Endothelial cell (in vitro differentiated cells): ENCODE measurements at places on chromosomes 4 and X. TPM values are rescaled to one million over a fixed set of nuclear protein-coding genes. Genes with fewer than 3 reads are reported as not detected.

The LGI2 gene
- 0.18 TPM for total RNA-seq

The BTC gene
- total RNA-seq, result 0.13 TPM

The CENPVL3 gene
- 2.1 TPM for total RNA-seq

The SAT1 gene
- 479 TPM for total RNA-seq

The SMARCAD1 gene
- 43.0 TPM for total RNA-seq

The MAGEC3 gene
- total RNA-seq, result 0.13 TPM

The POF1B gene
- total RNA-seq, result not detected

- DNase-seq, result no peak
Measured at GRCh38 chr4:10245751-10246150, 129.2 kb upstream of the WDR1 start.

DNA sequence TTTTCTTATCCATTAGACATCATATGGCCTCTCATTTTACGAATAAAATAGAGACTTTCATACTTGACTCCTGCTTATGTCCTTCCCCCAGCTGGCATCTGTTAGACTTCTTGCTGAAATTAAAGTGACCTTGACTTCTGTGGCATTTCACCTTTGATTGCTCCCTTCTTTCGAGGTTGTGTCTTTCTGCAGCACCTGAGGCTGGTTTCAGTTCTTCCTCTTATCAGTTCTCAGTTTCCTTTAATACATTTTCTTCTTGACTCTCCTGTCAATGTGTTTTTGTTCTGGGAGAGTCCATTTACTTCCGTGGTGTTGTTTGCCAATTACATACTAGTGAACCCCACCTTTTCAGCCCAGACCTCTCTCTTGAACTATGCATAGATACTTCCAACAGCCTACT lies 81.6 kb downstream of the RBPJ start:
- DNase-seq, result no peak

GRCh38 chr4:8586671-8587468 lies 5.7 kb upstream of the CPZ start:
- no peak for DNase-seq

DNA sequence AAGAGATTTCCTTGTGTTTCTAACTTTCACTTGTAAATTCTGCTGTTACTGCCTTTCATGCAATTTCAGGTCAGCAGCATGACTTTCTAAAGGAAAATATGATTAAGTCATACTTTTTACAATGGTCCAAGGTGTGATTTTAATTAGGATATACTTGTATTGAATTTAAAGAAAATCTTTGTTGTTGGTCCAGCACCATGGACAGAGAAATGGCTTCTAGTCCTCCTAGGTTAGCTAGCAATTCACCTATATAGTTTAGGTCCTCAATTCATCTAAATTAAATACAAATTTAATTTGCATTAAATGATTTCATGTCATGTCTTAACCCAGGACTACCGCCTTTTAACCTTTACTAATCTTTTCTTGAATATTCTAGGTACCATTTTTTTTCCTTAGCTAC lies 304.9 kb upstream of the RPS6KA3 start:
- no peak for DNase-seq

GRCh38 chrX:41332005-41332404 lies 2.0 kb upstream of the DDX3X start:
- DNase-seq, result no peak

GRCh38 chr4:185717377-185717741 lies 94.6 kb downstream of the SORBS2 start:
- DNase-seq, result no peak

GRCh38 chrX:124223524-124223923 lies 108.9 kb upstream of the TEX13D start:
- DNase-seq, result peak; percentile 18

DNA sequence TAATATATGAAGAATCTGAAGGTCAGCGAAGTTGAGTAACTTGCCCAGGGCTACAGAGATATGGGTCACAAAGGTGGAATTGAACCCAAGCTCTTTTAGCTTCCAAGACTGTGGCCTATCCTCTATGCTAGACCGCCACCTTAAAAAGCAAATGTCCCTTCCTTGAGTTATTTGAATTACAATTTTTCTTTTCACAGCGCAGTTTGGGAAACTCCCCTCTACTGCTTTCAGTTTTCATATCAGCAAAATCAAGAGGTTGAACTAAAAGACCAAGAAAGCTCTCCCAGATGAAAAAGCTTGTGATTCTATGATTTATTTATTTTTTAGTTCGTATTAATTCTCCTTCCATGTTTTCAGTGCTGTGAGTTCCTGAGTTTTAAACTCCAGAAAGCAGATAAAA lies 174.5 kb upstream of the C1QTNF7 start:
- DNase-seq, result no peak

DNA sequence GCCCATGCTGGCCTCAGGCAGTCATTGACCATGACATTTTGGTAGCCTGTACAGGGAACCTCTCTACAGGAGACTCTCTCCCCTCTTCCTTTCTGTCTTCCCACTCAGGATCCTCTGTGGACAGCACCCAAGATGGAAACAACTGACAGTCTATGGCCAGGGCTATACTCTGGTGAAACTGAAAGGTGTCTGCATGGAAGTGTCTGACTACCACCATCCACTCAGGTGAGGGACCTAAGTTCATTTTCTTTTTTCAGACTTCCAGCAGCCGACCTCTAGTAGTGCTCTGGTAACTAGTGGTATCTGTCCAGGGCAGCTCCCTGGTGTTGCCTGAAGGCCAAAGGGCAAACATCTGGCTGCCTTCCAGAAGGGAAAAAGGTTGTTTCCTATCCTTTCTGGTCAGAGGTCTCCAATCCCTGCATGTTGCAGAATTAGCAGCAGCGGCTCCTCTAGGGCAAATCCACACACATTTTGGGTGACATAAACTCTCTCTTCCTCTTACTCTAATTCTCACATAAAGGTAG lies 804.5 kb downstream of the C4orf33 start:
- DNase-seq, result no peak

DNA sequence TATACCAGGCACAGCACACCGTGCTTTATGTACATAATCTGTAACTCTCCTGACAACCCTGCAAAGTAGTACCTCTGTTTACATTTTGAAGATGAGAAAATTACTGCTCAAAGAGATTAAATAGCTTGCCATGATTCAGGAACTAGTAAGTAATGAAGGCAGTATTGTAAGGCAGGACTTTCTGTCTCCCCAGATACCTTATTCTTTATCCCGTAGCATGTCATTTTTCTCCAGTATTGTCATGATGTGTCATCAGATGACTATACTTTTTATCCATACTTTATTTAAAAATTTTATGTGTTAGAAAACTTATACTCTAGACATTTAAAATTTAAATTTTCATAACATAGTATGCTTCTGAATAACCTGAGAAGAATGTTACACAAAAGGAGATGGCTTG lies 188.3 kb upstream of the NUDT6 start:
- DNase-seq, result no peak

- no peak for DNase-seq
Measured at GRCh38 chrX:71536285-71536684, 3.4 kb downstream of the OGT start.

DNA sequence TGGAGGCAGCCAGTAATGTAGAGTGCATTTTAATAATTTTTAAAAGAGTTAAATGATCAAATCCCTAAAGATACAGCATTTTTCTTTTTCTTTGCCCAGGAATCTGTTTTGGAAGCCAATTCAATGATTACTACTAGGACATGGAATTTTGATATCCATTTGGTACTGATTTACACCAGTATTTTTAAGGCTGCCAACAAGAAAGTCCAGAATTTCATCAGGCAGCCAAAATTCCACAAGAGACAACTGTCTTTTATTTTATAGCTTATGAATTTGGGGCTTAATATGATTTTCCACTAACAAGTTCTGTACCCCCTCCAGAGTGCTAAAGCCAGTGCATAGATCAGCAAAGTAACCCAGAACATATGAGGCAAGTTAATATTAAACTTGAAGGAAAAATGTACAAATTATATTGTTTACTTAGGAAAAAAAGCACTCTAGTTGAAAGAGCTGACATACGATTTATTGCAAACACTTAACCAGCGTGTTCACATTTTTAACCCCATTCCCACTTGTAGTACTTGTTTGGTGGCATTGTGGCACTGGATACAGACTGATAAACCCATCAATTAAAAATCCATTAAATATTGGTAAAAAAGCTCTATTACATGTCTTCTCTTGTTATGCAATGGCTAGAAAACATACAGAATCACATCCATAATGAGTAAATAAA lies 259.7 kb downstream of the DCHS2 start:
- no peak for DNase-seq
